ENCODE measurements at places on chromosomes 12 and 14.

- DNase-seq = no peak
Observed at GRCh38 chr12:20601668-20602280, 93.4 kb upstream of the SLCO1C1 start.

DNA sequence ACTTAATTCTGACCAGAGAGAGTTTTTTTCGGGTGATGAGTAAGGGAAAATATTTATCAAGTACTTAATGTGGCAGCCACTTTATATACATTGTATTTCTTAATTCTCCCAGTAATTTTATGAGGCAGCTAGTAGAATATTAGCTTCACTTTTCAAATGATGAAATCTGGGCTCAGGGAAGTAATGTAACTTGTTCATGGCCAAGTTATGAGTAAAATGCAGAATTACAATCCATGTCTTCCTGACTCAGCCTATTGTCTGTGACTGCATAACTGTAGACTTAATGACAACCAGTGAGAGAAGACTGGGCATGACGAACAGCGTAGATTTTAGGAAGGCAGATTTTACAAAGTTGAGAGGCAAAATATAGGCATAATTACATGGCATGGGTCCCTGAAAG, 106.7 kb upstream of the MIS18BP1 start:
- no peak for DNase-seq

- no peak for DNase-seq
Observed at GRCh38 chr12:75747572-75748021, 236.2 kb upstream of the KRR1 start.

- no peak for DNase-seq
Observed at GRCh38 chr12:47417955-47418354, 287.9 kb downstream of the RPAP3 start.

DNA sequence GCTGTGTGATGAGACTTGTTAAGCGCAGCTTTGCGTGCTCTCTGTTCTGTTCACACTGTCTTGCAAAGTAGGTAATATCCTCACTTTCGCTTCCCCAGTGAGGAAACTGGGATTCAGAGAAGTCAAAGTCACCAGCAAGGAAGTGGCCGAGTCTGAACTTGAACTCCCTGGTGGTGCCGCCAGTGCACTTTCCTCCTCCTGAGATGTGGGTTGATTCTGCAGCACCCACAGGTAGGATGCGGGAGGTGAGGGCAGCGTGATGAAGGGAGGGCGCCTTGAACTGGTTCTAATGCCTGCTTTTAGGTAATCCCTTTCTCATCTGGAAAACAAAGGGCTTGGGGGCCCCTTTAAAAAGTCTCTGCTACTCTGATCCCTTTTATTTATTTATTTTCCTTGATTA, 54.9 kb upstream of the IGF1 start:
- DNase-seq = no peak

DNA sequence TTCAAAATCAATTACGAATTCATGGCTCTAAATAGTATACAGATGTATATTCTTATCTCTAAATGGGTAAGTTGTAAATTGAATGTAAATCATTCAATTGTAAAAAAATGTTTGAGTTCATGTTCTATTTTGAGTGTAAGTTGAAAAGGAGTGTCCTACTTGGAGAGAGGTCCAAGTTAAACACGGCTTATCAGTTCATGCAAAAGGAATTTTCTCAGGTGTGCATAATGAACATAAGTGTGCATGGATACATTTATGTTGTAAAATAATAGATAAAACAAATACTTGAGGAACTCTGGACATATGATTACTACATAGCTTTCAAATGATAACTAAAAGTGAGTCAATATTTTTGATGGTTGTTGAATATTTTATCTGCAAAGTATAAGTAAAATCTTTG, 79.5 kb downstream of the PPFIA2 start:
- DNase-seq = no peak

GRCh38 chr12:116262741-116263140, 14.8 kb downstream of the MED13L start:
- DNase-seq = no peak

GRCh38 chr12:67122584-67122983, 146.6 kb upstream of the CAND1 start:
- no peak for DNase-seq

DNA sequence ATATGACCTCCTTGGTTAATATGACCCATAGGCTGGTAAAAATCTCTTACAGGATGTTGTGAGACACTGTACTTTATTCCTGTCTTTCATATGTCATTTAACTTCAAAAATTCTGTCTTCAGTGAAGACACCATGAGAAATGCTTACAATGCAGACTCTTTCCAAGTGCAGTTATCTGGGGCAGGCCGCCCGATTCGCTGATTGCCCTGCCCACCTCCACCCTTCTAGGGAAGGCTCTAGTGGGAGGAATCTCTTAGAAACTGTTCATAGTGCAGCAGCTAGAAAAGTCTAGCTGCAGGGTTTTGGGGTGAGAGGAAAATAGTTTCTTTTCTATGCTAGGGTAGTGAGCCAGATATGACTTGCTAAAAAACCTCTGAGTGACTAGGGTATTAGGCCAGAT, 15.0 kb upstream of the CIPC start:
- no peak for DNase-seq

Data from stimulated activated CD8-positive, alpha-beta memory T cell treated with anti-CD3 and anti-CD28 coated beads, Interleukin-2, amount 100 ng/mL, for 1 hour (primary cell).